ENCODE measurements at places on chromosomes 2 and 18. TPM values are rescaled to one million over a fixed set of nuclear protein-coding genes. Genes with fewer than 3 reads are reported as not detected.

DNA sequence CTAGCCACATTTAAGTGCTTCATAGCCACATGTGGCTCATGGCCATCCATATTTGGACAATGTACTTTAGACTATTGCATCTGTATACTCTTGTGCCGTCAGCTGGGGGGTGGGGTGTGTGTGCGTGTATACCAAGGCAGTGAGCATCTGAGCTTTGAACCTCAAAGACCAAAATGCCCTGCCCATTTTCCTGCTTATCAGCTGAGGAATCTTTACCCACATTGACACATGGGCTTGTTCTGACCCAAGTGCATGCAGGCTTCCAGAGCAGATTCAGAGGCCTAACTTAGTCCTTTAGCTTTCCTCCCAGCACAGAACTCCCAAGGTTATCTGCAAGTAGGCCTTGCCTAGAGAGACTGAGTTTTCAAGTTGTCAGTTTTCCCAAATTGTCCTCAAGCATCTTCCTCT is 11.1 kb upstream of the MOCOS start:
- H3K4me3 ChIP-seq = no peak overlapping the region
- no peaks in the 10 kb centered on the region for H3K27me3 ChIP-seq
- H3K4me1 ChIP-seq = peaks cover 4% of the 10 kb centered on the region
- peak; percentile 85 for DNase-seq

Gene NOL4
- total RNA-seq = not detected

Gene SLC20A1
- total RNA-seq = 128 TPM

DNA sequence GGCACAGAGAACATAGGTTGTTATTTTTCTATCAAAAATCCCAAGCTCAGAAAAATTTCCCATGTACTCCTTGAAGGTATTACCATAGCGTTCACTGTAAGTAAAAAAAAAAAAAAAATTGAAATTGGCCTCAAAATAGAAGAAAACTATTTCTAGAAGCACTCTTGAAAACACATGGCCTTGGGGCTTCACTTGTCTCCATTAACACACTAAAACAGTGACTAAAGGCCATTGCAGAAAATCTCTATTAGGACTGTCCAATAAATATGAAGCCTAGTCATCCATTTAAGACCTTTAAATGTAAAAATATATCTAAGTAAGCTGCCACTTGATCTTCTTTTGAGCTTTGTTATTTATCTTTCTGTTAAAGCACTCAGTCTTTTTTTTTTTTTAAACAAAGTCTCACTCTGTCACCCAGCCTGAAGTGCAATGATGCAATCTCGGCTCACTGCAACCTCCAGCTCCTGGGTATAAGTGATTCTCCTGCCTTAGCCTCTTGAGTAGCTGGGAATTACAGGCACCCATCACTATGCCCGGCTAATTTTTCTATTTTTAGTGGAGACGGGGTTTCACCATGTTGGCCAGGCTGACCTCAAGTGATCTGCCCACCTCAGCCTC is 35.8 kb downstream of the CCDC68 start:
- no peak overlapping the region for H3K4me3 ChIP-seq
- H3K4me1 ChIP-seq = no peaks in the 10 kb centered on the region
- no peak for DNase-seq
- no peaks in the 10 kb centered on the region for H3K27me3 ChIP-seq

GRCh38 chr18:61888622-61889021 is 4.2 kb downstream of the RNF152 start:
- no peak for DNase-seq
- H3K27ac ChIP-seq = no peak overlapping the region
- no peaks in the 10 kb centered on the region for H3K36me3 ChIP-seq
- no peaks in the 10 kb centered on the region for H3K27me3 ChIP-seq

DNA sequence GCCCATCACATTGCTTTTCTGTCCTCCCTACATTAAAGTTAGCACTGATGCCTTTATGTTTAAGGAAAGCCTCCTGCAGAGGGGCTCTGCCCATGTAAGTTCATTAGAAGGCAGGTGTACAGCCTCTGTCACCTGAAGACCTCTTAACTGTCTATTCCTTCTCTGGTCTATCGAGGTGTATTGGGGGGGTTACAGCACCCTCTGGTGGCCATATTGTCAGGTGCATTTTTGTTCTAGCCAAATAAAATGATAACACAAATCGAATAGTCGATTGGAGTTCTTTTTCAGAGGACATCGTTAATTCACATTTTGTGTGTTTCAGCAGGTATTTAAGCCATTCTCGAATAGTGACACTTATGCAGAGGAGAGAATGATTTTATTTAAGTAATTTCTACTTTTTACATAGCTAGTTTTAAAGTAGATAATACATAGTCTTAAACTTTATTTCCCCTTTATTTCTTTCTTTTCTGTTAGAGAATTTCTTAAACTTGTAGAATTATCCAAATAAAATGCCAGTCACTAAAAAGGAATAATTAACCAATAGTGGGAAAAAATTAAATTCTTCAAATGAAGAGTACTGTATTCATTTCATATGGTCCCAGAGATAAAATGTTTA is 136.8 kb downstream of the NEDD4L start:
- no peaks in the 10 kb centered on the region for H3K36me3 ChIP-seq
- DNase-seq = peak; percentile 56
- no peaks in the 10 kb centered on the region for H3K27me3 ChIP-seq
- peaks cover 8% of the 10 kb centered on the region for H3K4me1 ChIP-seq
- H3K4me3 ChIP-seq = no peak overlapping the region

GRCh38 chr2:241350878-241351639 is 5.0 kb upstream of the FARP2 start:
- peaks cover 6% of the 10 kb centered on the region for H3K4me1 ChIP-seq
- H3K27ac ChIP-seq = peak overlapping the region; percentile 78
- H3K27me3 ChIP-seq = no peaks in the 10 kb centered on the region
- DNase-seq = no peak
- no peak overlapping the region for H3K4me3 ChIP-seq

- no peaks in the 10 kb centered on the region for H3K36me3 ChIP-seq
- H3K27ac ChIP-seq = no peak overlapping the region
- DNase-seq = no peak
- H3K27me3 ChIP-seq = no peaks in the 10 kb centered on the region
Measured at GRCh38 chr18:50842846-50843245, 23.0 kb upstream of the MRO start.

GRCh38 chr2:178855151-178855550 is 47.9 kb upstream of the TTN start:
- no peak for DNase-seq
- no peak overlapping the region for H3K27ac ChIP-seq
- H3K27me3 ChIP-seq = no peaks in the 10 kb centered on the region
- H3K4me3 ChIP-seq = no peak overlapping the region
- no peaks in the 10 kb centered on the region for H3K36me3 ChIP-seq

GRCh38 chr2:168671932-168672331 is 130.5 kb upstream of the NOSTRIN start:
- no peaks in the 10 kb centered on the region for H3K4me1 ChIP-seq
- H3K27me3 ChIP-seq = no peaks in the 10 kb centered on the region
- H3K27ac ChIP-seq = no peak overlapping the region
- no peak overlapping the region for H3K4me3 ChIP-seq

- H3K36me3 ChIP-seq = no peaks in the 10 kb centered on the region
- H3K27ac ChIP-seq = no peak overlapping the region
- no peaks in the 10 kb centered on the region for H3K27me3 ChIP-seq
Measured at GRCh38 chr2:42886921-42887320, 94.5 kb upstream of the HAAO start.

GRCh38 chr2:187169864-187170263 is 278.2 kb downstream of the CALCRL start:
- no peaks in the 10 kb centered on the region for H3K36me3 ChIP-seq
- H3K27ac ChIP-seq = no peak overlapping the region
- DNase-seq = no peak
- H3K27me3 ChIP-seq = no peaks in the 10 kb centered on the region

DNA sequence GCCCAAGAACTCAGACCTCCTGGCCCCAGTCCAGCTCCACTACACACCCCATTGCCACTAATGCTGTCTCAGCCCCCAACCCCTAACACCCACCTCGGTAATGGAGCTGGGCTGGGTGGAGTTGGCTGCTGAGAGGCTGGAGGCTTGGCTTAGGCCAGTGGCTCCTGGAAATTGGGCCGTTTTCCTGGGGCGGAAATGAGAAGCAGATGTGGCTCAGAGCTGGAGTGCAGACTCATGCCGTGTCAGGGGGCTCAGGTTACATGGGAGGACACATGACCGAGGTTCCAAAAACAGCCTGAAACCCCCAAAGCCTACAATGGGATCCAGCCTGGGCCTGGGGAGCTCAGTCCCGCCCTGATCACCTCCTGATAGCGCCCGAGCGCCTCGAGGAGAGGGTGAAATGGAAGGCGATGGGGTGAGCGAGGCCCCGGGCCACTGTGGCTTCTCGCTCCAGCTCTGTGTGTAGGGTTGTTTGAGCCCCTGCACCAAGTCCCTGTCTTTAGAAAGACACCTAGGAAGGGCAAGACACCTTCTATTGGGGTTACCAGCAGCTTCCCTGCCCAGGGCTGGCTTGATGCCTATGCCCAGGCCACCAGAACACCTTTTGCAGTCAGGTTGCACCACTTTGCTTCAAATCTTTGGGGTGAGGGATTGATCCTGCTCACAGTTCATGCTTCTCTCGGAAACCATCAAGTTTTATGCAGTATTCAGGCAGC is 175.7 kb upstream of the HAAO start:
- no peaks in the 10 kb centered on the region for H3K27me3 ChIP-seq
- no peaks in the 10 kb centered on the region for H3K36me3 ChIP-seq
- no peak overlapping the region for H3K27ac ChIP-seq
- no peak overlapping the region for H3K4me3 ChIP-seq
- no peak for DNase-seq

GRCh38 chr2:41940745-41941063 is 107.1 kb upstream of the PKDCC start:
- H3K27me3 ChIP-seq = no peaks in the 10 kb centered on the region
- no peak for DNase-seq
- no peak overlapping the region for H3K4me3 ChIP-seq
- no peaks in the 10 kb centered on the region for H3K4me1 ChIP-seq
- H3K36me3 ChIP-seq = no peaks in the 10 kb centered on the region

Gene SERPINB7
- total RNA-seq = not detected

GRCh38 chr2:230634146-230634545 is 78.5 kb upstream of the CAB39 start:
- H3K27me3 ChIP-seq = no peaks in the 10 kb centered on the region
- no peak overlapping the region for H3K4me3 ChIP-seq
- no peaks in the 10 kb centered on the region for H3K36me3 ChIP-seq
- H3K4me1 ChIP-seq = no peaks in the 10 kb centered on the region
- H3K27ac ChIP-seq = no peak overlapping the region

DNA sequence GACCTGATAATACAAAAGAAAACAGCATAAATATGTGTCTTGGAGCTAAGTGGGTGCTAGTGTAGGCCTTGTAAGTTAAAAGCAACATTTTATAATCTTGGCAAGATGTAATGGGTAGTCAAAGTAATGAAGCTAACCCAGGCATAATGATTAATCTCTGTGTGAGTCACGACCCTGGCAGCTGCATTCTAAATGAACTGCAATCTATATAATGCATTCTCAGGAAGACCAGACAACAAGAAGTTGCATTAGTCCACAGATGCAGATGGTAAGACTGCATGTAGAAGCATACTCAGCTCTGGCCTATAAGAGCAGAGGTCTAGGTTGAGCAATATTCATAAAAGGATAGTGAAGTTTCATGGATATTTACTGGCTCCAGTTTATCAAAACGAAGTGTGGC is 85.6 kb upstream of the ETAA1 start:
- H3K27ac ChIP-seq = no peak overlapping the region
- no peaks in the 10 kb centered on the region for H3K36me3 ChIP-seq
- H3K4me1 ChIP-seq = no peaks in the 10 kb centered on the region
- no peaks in the 10 kb centered on the region for H3K27me3 ChIP-seq
- no peak for DNase-seq
- no peak overlapping the region for H3K4me3 ChIP-seq

Gene REG3A
- 834 TPM for total RNA-seq

Gene SCN7A
- 2.8 TPM for total RNA-seq

GRCh38 chr2:149446748-149447147 is 116.4 kb downstream of the LYPD6 start:
- no peaks in the 10 kb centered on the region for H3K36me3 ChIP-seq
- no peak overlapping the region for H3K27ac ChIP-seq
- no peak for DNase-seq
- no peak overlapping the region for H3K4me3 ChIP-seq
- no peaks in the 10 kb centered on the region for H3K4me1 ChIP-seq

Gene EPAS1
- 169 TPM for total RNA-seq

Gene CPLX4
- total RNA-seq = not detected

DNA sequence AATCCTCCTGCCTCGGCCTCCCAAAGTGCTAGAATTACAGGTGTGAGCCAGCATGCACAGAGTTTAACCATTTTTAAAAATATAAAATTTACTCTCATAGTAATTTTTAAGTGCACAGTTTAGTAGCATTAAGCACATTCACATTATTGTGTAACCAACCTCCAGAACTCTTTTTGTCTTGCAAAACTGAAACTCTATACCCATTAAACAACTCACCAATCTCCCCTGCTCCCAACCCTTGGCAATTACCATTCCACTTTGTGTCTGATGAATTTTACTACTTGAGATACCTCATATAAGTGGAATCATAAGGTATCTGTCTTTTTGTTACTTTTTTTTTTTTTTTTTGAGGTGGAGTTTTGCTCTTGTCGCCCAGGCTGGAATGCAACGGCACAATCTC is 112.5 kb downstream of the BMPR2 start:
- no peaks in the 10 kb centered on the region for H3K36me3 ChIP-seq
- no peak overlapping the region for H3K27ac ChIP-seq
- H3K4me3 ChIP-seq = no peak overlapping the region
- H3K27me3 ChIP-seq = no peaks in the 10 kb centered on the region

- H3K4me3 ChIP-seq = no peak overlapping the region
- H3K36me3 ChIP-seq = no peaks in the 10 kb centered on the region
- H3K27ac ChIP-seq = no peak overlapping the region
- no peaks in the 10 kb centered on the region for H3K4me1 ChIP-seq
Measured at GRCh38 chr2:179234658-179235240, 29.9 kb downstream of the SESTD1 start.

DNA sequence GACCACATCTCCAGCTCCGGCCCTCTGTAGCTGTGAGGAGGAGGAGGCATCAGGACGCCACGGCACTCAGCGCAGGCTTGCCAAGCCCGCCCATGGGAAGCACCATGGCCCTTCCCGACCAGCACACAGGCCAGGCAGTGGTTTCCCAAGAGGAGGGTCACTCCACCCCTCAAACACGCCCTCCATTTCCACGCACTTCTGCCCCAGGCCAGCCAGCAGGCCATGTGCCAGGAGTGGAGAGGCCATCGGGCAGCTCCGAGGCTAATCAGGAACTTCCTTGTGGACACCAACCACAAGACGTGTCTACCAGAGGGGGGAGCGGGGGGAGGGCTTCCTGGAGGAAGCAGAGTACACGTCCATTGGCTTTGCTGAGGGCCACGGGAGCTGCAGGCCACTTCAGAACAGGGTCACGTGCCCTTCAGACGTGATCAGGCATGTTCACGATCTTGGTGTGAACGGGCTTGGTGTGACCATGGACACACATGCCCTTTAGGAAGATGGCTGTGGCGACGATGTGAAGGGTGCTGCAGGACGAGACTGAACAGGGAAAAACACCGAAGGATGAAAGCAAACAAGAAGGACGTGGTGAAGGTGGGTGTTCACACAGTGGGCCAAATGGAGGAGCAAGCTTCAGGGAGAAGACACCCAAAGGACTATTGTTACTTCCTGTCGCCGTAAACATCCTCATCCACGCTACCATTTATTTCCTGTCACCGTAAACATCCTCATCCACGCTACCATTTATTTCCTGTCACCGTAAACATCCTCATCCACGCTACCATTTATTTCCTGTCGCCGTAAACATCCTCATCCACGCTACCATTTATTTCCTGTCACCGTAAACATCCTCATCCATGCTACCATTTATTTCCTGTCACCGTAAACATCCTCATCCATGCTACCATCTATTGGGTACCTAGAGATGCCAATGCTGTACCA is 6.5 kb upstream of the MTERF4 start:
- H3K27me3 ChIP-seq = no peaks in the 10 kb centered on the region
- DNase-seq = no peak
- no peaks in the 10 kb centered on the region for H3K36me3 ChIP-seq
- H3K4me3 ChIP-seq = no peak overlapping the region
- peaks cover 6% of the 10 kb centered on the region for H3K4me1 ChIP-seq

Gene PRSS56
- total RNA-seq = not detected

Gene RNU2-63P
- total RNA-seq = 1,585 TPM
